ENCODE measurements at places on chromosomes 3 and 15. TPM values are rescaled to one million over a fixed set of nuclear protein-coding genes. Genes with fewer than 3 reads are reported as not detected.

- DNase-seq: no peak
Observed at GRCh38 chr3:189267981-189268613, 96.3 kb downstream of the TPRG1 start.

GRCh38 chr3:168288511-168289401, 193.0 kb upstream of the GOLIM4 start:
- DNase-seq: no peak

GRCh38 chr15:86568378-86568777, 488.7 kb downstream of the AGBL1 start:
- DNase-seq: no peak

DNA sequence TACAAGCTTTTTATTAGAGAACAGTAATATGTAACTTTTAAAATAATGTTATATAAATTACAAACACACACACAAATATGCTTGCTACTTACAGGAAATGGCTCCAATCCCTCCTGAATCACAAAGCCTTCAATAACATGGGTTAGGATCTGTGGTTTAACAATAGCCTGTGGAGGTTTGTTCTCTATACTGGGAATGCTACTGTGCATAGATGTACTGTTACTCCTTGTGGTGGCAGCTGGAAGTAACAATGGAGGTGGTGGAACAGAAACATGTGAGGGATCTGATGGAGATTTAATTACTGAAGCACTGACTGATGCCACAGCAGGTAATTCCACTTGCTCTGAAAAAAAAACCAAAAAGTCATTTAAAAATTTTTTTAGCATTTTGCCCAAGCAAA, 64.4 kb downstream of the PHC3 start:
- DNase-seq: no peak

GRCh38 chr3:187840856-187841255, 95.6 kb upstream of the BCL6 start:
- DNase-seq: no peak

- no peak for DNase-seq
Observed at GRCh38 chr3:155154255-155154654, 74.1 kb downstream of the MME start.

OXTR gene
- 11.5 TPM for total RNA-seq

Measured in upper lobe of left lung (tissue), 6 donors.